WTC11 (cell line): ENCODE measurements at places on chromosomes 11 and 22.
A peak's percentile ranks its signal among the peaks of the same experiment; 100 is the strongest.

- no peaks in the 10 kb centered on the region for H3K27me3 ChIP-seq
- peaks cover 21% of the 10 kb centered on the region for H3K4me1 ChIP-seq
- H3K4me3 ChIP-seq, result no peak overlapping the region
Observed at GRCh38 chr11:464316-464715, 14.2 kb downstream of the PTDSS2 start.

DNA sequence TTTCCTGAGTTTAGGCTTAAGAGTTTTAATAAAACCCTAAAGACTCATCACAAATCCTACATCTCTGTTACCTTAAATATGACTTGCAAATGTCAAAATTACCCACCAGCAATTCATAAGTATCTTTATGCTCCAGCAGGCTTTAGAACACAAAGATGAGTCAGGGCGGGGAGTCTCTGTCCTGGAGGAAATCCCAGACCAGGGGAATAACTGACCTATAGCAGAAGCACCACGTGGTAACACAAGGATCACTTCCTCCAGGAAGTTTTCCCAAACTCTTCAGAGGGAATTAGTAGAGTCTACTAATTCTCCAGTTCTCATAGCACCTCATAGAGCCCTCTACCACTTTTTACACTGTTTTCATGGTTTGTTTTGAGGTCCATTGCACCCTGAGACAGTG, 217.0 kb downstream of the NAV2 start:
- H3K36me3 ChIP-seq, result peaks cover 6% of the 10 kb centered on the region
- H3K4me1 ChIP-seq, result peaks cover 4% of the 10 kb centered on the region
- no peak for DNase-seq
- no peak overlapping the region for H3K27ac ChIP-seq
- no peak overlapping the region for H3K4me3 ChIP-seq

DNA sequence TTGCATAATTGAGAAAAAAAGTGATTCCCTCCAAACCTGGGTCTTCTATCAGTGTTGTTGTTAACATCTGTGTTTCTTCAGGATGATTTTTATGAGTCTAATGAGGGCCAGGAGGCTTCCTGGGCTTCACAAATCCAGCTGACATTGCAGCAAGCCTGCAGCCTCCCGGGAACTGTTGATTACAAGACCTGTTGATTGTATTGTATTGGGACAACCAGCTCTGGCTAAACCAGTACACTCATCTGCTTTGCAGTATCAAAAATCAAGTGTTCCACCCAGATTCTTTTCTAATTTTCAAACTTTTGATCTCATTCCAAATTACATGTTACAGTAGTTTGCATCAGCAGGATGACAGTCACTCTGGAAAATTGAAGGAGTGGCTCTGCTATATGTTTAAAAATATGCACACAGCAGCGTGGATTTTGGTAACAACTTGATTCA, 16.1 kb upstream of the PRSS23 start:
- no peak for DNase-seq
- H3K27ac ChIP-seq, result no peak overlapping the region
- H3K4me1 ChIP-seq, result no peaks in the 10 kb centered on the region

DNA sequence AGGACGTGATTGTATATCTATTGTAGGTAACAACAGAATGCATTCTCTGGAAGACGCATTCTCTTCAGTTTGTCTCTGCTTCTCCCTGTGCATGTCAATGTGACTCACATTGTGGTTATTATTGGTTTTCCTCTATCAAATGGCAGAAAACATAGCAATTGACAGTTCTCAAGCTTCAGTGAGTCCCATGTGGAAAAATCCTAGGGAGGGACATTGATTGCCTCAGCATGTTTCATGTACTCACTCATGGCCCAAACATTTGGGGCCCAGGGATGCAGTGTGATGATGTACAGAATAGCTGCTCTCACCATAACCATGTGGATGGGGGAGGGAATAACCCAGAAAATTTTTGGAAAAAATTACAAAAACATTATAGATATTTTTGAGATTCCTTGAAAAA, 9.3 kb upstream of the ARL14EP start:
- peaks cover 30% of the 10 kb centered on the region for H3K27me3 ChIP-seq
- no peaks in the 10 kb centered on the region for H3K4me1 ChIP-seq
- H3K4me3 ChIP-seq, result no peak overlapping the region
- H3K36me3 ChIP-seq, result peaks cover 4% of the 10 kb centered on the region
- DNase-seq, result no peak

GRCh38 chr11:95111923-95112540, 22.4 kb downstream of the ENDOD1 start:
- H3K4me1 ChIP-seq, result peaks cover 22% of the 10 kb centered on the region
- no peak for DNase-seq
- H3K4me3 ChIP-seq, result no peak overlapping the region

DNA sequence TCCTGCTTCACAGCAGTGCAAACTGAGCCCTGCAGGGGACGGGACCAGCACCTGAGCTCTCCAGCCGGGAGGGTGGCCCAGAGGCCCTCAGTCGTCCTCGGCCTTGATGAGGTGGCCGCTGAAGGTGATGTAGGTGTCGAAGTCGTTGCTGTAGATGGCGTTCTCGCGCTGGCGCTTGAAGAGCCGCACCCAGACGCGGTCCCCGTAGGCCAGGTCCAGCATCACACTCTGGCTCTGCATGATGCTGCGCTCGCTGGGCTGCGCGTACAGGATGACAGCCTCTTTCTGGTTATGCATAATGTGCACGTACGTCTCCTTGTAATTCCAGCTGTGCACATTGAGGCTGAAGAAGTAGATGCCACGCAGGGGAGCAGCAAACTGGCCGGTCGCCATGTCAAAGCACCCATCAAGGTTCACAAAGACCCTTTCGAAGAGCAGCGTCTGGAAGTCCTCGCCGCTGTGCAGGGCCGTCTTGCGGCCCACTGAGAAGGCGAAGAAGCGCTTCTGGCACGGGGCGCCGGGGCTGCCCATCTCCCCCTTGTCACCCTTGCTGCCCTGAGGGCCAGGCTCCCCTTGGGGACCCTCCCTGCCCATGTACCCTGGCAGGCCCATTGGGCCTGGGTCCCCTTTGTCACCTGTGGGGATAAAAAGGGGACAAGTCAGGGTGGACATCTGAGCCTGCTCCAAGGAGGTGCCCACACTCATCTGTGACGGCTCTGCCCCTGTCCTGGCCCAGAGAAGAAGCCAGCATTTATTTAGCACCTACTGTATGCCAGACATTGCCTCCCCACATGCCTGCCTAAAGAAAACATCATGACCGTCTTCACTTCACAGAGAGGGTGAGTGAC, 5.7 kb downstream of the C1QTNF6 start:
- H3K27me3 ChIP-seq, result no peaks in the 10 kb centered on the region; the same call in 1 of the 2 replicates
- H3K4me3 ChIP-seq, result no peak overlapping the region
- H3K27ac ChIP-seq, result no peak overlapping the region
- no peak for DNase-seq

DNA sequence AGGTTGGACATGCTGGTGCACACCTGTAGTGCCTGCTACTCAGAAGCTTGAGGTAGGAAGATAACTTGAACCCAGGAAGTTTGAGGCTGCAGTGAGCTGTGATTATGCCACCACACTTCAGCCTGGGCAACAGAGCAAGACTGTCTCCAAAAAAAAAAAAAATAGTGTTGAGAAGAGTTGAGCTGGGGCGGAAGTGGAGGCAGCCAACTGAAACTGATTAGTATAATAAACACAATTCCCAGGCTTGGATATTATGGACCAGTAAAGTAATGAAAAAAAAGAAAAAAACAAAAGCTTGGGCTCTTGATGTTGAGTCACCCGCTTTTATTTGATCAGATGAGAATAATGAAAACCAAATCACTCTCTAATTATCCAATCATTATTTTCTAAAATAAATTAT, 21.0 kb downstream of the LDLRAD3 start:
- DNase-seq, result no peak
- H3K4me1 ChIP-seq, result peaks cover 39% of the 10 kb centered on the region
- peaks cover 16% of the 10 kb centered on the region for H3K36me3 ChIP-seq

- H3K4me1 ChIP-seq, result peaks cover 35% of the 10 kb centered on the region
- H3K27me3 ChIP-seq, result no peaks in the 10 kb centered on the region; the same call in 1 of the 2 replicates
- peak overlapping the region; percentile 94 for H3K27ac ChIP-seq
Observed at GRCh38 chr22:36258701-36259614, 6.0 kb downstream of the APOL1 start.

DNA sequence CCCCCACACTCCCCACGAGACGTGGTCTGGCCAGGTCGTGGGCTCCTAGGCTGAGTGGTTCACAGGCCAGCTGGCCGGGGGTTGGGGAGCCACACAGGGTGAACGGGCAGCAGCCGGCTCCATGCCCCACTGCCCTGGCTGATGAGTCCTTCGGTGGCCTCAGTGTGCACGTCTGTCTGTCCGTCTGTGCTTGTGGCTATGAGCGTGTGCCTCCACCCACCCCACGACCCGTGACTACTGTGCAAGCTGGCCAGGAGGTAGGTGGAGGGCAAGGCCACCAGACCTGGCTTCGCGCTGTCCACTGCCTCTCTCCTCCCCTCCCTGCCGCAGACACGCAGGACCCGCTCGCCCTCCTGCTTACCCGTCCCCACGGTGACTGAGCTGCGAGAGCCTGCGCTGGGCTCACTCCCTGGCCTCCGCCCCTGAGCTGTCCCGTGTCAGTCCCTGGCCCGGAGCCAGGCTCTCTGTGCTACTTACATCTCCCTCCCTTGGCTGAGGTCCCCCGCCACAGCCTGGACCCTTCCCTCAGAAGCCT, 14.1 kb downstream of the CSDC2 start:
- H3K27ac ChIP-seq, result no peak overlapping the region
- no peaks in the 10 kb centered on the region for H3K27me3 ChIP-seq
- no peak overlapping the region for H3K4me3 ChIP-seq
- no peaks in the 10 kb centered on the region for H3K4me1 ChIP-seq

- no peak overlapping the region for H3K27ac ChIP-seq
- peak; percentile 74 for DNase-seq
- H3K4me1 ChIP-seq, result no peaks in the 10 kb centered on the region
- peaks cover 34% of the 10 kb centered on the region for H3K36me3 ChIP-seq
Observed at GRCh38 chr11:36746886-36747710, 149.1 kb upstream of the RAG2 start.

DNA sequence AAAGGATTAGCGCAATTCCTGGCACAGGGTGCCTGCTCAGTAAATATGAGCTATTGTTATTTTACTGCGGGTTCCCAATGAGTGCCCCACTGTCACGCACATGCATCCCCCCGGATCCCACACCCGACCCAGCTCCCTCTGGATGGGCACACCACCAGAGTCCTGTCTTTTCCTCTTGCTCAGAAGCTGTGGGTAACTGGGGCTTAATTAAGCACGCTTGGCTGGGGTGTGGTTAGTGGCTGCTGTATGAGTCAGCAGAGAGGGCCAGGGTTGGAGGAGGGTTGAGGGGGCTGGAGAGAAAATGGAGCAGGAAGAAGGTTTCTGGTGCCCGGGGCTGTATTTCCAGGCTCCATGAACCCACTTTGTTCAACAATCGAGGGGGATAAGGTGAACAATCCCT, 30.3 kb upstream of the NECTIN1 start:
- H3K4me1 ChIP-seq, result peaks cover 24% of the 10 kb centered on the region
- H3K27me3 ChIP-seq, result peaks cover 3% of the 10 kb centered on the region; the same call in 1 of the 2 replicates
- DNase-seq, result no peak

DNA sequence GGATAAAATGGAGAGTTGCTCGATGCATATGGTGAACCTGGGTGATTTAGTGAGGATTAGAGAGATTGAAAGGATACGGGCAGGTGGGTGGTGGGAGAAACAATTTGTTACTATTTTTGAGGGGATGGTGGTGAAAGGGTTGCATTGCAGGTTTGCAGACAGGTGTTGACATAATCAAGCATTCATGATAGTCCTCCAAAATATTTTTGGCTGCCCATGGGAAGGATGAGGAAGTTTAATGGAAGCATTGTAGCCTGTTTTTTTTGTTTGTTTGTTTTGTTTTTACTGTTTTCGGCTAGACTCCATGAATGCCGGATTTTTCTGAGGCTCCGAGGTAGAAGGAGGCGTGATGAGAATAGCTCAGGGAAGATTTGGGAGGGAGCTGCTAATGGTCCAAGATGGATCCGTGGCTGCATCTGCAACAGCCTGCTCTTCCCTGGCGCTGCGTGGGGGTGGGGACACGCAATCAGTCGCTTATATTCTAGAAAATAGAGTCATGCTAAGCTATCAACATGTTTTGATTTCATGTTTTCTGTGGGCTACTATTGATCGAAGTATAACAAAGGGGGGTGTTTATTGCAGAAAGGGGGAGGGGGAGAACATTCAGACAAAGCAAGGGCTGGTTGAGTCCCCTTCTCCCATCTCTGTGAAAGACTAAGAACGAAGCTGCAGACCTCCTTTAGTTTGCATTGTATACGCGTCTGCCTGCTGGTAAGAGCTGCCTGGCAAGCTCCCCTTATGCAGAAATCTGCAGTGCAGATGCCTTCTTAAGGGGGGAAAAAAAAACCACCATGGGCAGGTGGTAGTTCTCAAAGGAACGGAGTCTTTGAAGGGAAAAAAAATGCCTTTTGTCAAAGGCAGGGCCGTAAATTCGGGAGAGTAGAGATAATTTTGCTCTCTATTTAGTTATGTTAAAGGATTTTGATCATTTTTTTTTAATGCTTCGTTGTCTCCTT, 1.0 kb downstream of the RTN3 start:
- H3K36me3 ChIP-seq, result no peaks in the 10 kb centered on the region
- no peak for DNase-seq
- peak overlapping the region; percentile 84 for H3K27ac ChIP-seq
- H3K27me3 ChIP-seq, result no peaks in the 10 kb centered on the region; the same call in none of the 2 replicates

GRCh38 chr11:7449841-7450214, 35.5 kb upstream of the OLFML1 start:
- H3K4me1 ChIP-seq, result peaks cover 21% of the 10 kb centered on the region
- no peak overlapping the region for H3K4me3 ChIP-seq
- no peak overlapping the region for H3K27ac ChIP-seq
- no peaks in the 10 kb centered on the region; the same call in 1 of the 2 replicates for H3K27me3 ChIP-seq
- DNase-seq, result no peak

GRCh38 chr11:71112990-71113389, 139.4 kb downstream of the SHANK2 start:
- H3K4me1 ChIP-seq, result peaks cover 27% of the 10 kb centered on the region
- peak overlapping the region; percentile 94 for H3K27ac ChIP-seq
- H3K36me3 ChIP-seq, result peaks cover 26% of the 10 kb centered on the region
- no peak overlapping the region for H3K4me3 ChIP-seq

GRCh38 chr22:42317691-42318547, 47.5 kb upstream of the TCF20 start:
- no peak overlapping the region for H3K4me3 ChIP-seq
- peaks cover 51% of the 10 kb centered on the region for H3K4me1 ChIP-seq
- DNase-seq, result peak; percentile 67
- H3K27me3 ChIP-seq, result no peaks in the 10 kb centered on the region; the same call in 1 of the 2 replicates
- H3K36me3 ChIP-seq, result peaks cover 4% of the 10 kb centered on the region; the same call in 1 of the 2 replicates

- H3K27ac ChIP-seq, result no peak overlapping the region
- H3K4me1 ChIP-seq, result peaks cover 30% of the 10 kb centered on the region
- no peak for DNase-seq
- no peak overlapping the region for H3K4me3 ChIP-seq
- no peaks in the 10 kb centered on the region for H3K36me3 ChIP-seq
- no peaks in the 10 kb centered on the region; the same call in 1 of the 2 replicates for H3K27me3 ChIP-seq
Observed at GRCh38 chr11:114161486-114162250, 102.2 kb downstream of the ZBTB16 start.

DNA sequence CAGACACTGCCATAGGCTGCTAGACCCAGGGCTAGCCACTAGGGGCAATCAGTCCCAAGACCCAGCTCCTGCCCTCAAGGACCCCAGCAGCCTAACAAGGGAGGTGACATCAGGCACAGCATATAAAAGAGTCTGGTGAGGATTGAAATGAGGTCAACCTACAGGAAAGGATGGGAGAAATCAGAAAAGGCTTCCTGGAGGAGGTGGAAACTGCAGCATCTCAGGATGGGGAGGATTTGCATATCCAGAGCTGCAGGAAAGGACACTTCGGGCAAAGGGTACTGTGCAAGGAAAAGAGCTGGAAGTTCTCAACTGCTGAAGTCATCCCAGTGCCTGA, 2.9 kb upstream of the ARFGAP2 start:
- H3K27ac ChIP-seq, result peak overlapping the region; percentile 78
- H3K27me3 ChIP-seq, result no peaks in the 10 kb centered on the region

- peak overlapping the region; percentile 55 for H3K27ac ChIP-seq
- peak; percentile 78 for DNase-seq
- no peaks in the 10 kb centered on the region for H3K27me3 ChIP-seq
- H3K36me3 ChIP-seq, result peaks cover 14% of the 10 kb centered on the region
- H3K4me1 ChIP-seq, result peaks cover 25% of the 10 kb centered on the region
- H3K4me3 ChIP-seq, result no peak overlapping the region
Observed at GRCh38 chr22:39306456-39307361, 12.7 kb downstream of the RPL3 start.
